ENCODE measurements at places on chromosomes 7 and 10.

DNA sequence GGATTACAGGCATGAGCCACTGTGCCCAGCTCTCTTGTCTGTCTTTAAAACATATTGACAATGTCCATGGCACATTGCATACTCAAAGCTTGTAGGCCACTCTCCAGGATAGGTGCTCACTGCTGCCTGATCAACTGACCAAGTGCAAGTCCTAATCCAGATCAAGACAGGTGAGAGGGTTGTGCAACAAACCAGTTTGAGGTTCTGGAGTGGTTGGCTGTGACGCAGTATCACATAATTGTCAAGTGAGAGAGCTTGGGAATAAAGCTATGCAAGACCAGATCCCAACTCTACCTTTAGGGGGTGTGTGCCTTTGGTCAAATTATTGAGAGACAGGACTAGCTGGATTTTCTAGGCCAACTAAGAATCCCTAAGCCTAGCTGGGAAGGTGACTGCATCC, 43.0 kb upstream of the OPN4 start:
- no peak for DNase-seq

- DNase-seq: no peak
Measured at GRCh38 chr7:100247152-100247757, 27.5 kb downstream of the PVRIG start.

DNA sequence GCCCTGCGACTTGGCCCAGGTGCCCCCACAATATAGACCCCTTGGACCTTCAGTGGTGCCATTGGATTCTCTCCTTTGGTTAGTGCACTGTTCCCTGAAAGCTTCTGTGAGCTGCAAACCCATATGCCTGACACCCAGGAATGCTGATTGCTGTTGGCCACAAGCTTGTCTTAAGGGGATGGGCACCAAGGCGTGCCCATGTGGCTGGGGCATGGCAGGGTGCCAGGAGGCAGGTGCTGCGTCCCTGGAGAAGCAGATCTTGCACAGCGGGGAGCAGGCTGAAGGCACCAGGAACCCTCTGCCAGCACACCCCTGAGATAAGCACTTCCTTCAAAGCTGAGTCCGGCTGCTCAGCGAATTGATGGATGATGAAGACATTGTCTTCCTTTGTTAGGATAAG, 411.8 kb downstream of the SDK1 start:
- DNase-seq: no peak

GRCh38 chr10:29470355-29470705, 164.4 kb downstream of the SVIL start:
- no peak for DNase-seq

- peak; percentile 30 for DNase-seq
Measured at GRCh38 chr10:131437556-131438475, 126.3 kb upstream of the TCERG1L start.

- no peak for DNase-seq
Measured at GRCh38 chr7:147015999-147016398, 899.4 kb downstream of the CNTNAP2 start.

DNA sequence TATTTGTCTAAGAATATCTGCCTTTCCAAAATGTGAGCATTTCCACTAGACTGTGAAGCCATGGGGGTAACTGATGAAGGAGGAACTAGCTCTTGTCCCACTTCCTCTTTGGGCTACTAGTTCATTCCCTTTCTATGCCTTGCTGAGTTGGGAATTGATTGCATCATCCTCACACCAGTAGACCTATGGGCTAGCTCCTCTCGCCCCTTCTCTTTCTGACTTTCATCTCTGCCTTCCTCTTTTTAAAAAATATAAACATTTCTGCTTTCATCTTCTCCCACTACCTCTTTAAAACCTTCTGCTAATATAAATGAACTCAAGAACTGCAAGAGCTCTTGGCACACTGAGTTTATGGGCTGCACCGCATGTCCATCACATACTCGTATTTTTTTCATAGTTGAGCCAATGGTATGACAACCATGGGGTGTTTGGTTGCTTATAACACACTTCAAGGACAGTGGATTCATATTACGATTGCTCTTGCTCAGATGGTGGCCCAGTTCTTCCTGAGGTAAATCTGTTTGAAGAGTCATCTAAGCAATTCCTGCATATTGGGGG, 182.0 kb downstream of the REEP3 start:
- no peak for DNase-seq

- DNase-seq: no peak
Measured at GRCh38 chr10:130233035-130233360, 96.8 kb downstream of the GLRX3 start.

DNA sequence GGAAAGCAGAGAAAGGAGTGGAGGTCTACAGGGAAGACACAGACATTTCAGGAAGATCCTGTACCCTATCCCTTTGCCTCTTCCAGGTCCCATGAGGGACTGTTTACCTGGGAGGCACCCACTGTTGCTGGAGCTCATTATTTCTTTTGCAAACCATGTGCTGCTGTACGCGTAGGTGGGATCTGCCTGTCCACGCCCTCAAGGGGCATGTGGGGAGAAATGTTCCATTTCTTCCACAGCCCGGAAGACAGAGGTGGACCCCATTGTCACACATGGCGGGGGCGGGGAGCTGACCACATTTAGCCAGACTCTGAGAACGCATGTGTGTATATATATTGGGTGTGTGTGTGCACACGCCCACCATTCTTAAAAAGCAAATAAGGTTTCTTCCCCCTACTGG, 2.0 kb downstream of the PLXNA4 start:
- DNase-seq: no peak

DNA sequence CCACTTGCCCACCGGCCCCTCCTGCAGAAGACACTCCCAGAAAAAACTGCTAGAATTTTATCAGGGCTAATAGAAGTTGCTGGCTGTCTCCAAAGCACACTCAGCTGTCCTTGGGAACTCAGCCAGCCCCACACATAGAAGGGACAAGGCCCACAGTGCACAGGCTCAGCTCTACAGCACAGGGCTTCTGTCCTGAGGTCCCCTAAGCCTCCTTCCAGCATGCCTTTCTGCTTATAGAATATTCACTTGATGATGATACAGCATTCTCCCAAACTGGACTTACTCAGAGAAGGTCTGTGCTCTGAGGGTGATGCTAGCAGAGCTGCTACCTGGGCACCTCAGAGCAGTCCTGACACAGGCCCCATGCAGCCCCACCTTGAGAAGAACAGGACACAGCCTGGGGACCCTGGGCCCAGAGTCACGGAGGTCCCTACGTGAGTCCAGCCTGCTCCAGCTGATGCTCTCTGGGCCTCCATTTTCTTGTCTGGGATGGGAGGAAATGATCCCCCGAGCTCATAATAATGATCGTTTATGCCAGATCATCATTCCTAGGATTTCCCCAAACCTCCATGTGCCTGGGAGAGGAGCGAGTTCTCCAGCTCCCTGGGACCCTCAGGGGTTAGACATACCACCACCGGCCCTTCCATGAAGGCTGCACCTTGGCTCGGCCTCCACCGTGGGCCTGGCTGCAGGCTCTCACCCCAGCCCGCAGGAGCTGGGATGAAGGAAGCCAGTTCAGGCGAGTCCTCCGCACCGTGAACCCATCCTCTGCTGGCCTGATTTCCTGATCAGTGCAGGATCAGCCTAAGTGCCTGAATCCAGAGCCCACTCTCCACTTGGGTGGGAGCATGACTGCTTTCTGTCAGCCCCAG, 145.6 kb downstream of the ZNF248 start:
- no peak for DNase-seq

DNA sequence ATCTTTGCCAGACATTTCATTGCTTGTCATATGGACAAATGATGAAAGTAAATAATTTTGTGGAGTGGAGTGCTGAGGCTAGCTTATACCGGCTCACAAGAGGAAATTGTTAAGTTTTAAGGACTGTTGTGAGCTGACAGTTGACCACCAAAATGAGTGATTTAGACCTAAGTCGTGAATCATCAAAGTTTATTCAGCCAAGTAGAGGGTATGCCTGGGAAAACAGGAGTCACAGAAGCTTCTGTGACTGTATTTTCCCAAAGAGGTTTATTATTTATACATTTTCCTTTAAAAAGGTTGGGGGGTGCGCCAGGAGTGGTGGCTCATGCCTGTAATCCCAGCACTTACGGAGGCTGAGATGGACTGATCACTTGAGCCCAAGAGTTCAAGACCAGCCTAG, 21.8 kb downstream of the MRPS24 start:
- DNase-seq: no peak

GRCh38 chr7:2380461-2380860, 22.9 kb upstream of the CHST12 start:
- DNase-seq: no peak

DNA sequence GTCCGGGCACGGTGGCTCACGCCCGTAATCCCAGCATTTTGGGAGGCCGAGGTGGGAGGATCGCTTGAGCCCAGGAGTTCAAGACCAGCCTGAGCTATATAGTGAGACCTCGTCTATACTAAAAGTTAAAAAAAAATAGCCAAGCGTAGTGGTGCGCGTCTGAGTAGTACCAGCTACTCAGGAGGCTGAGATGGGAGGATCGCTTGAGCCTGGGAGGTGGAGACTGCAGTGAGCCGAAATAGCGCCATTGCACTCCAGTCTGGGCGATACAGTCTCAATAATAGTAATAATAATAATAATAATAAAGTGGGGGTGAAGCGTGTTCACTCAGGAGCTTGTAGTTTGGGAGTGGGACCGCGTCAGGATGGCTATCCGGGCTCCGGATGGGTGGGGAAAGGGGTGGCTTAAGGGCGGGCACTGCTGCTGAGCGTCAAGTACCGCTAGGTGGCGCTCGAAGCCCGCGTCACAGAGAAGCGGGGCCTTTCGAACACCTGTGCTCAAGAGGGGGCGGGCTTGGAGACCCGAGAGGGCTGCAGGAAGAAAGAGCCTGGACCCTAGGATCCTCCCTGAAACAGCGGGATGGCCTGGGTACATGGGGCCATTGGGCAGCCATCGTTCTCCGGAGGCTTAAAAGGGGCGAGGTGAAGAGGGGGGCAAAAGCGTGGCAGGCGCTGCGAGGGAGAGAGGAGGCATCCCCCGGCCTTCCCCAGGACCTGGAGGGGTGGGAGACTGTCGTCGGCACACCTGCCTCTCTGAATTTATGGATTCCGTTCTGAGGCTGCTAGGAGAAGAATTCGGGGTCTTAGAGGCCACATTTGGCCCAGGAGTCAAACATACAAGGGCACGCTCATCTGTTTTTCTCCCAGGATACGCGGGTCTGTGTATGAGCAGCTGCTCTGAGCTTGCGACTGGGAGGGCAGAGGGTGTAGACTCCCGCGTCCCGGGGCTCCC, 14.5 kb downstream of the LBX1 start:
- DNase-seq: peak; percentile 67

DNA sequence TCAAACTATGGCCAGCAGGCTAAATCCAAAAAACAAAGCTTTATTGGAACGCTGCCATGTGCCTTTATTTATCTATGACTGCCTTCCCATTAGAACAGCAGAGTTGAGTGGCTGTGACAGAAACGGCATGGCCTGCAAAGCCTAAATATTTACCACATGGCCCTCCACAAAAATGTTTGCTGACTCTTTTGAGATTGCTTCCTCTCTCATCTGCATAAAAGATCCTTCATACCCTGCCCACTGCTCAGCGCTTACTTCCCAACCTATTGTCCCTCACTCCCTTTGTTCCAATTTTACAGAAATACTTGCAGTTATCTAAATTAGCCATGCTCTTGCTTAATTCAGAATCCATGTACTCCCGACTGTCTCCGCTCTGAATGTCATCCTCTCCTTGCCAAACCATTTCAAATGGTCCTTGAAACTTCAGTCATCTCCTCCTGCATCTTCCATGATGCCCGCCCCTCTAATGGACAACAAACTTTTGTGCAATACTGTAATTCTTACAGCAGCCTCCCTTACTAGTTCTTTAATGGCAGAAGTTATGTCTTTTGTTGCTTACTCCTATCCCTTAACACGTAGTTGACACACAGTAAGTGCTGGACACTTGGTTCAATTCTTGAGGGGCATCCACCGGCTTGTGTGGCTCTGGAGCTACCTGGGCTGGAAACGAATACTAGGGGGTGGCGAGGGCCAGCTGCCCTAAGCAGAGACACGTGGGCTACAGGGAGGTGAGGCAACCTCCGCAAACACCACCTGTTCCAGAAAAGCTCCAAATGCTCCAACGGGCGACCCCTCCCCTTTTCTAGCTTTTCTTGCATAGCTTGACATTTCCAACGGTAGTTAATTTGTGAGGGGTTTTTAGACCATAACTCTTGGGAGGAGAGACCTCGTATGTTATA, 832 bp downstream of the XRCC2 start:
- no peak for DNase-seq

Measured in frontal cortex (tissue), 4 donors.